ENCODE measurements at places on chromosomes 5 and 9. TPM values are rescaled to one million over a fixed set of nuclear protein-coding genes. Genes with fewer than 3 reads are reported as not detected.

Gene WWC1
- 2.1 TPM for total RNA-seq

Gene RECK
- 24.0 TPM for total RNA-seq

Gene TLX3
- not detected for total RNA-seq

Gene SLC22A4
- total RNA-seq, result 5.7 TPM

Gene NOXA1
- 7.4 TPM for total RNA-seq

GRCh38 chr5:1436681-1437080, 8.6 kb downstream of the SLC6A3 start:
- DNase-seq, result no peak

DNA sequence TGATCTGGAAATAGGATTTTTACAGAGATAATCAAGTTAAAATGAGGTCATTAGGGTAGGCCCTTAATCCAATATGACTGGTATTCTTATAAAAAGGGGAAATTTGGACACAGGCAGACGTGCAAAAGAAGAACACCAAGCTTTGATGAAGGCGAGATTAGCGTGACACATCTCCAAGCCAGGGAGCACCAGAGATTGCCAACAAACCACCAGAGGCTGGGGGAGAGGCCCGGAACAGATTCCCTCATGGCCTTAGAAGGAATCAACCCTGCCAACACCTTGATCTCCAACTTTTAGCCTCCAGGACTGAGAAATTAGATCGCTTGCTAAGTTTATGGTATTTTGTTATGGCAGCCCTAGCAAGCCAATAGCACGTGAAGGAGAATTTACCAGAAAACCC, 10.8 kb upstream of the ARSI start:
- DNase-seq, result no peak

GRCh38 chr5:56831773-56832172, 16.4 kb downstream of the MAP3K1 start:
- DNase-seq, result no peak

GRCh38 chr5:84191281-84191680, 193.4 kb downstream of the EDIL3 start:
- no peak for DNase-seq

DNA sequence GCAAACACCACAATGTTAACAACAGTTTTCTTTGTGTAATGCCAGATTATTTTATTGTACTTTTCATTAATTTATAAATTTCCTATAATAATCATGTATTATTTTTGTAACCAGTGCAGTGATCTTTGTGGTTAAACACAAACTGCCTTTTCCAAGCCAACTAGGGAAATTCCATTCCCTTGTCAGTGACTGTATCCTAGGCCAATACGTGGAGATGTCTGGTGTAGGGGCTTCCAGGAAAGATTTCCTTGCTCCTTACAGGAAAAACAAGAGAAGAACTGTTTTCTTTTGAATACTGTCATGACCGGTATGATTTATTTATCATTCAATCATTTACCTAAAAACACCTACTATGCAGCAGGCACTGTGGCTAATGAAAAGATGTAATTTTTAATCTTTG, 31.4 kb downstream of the FANCC start:
- no peak for DNase-seq

DNA sequence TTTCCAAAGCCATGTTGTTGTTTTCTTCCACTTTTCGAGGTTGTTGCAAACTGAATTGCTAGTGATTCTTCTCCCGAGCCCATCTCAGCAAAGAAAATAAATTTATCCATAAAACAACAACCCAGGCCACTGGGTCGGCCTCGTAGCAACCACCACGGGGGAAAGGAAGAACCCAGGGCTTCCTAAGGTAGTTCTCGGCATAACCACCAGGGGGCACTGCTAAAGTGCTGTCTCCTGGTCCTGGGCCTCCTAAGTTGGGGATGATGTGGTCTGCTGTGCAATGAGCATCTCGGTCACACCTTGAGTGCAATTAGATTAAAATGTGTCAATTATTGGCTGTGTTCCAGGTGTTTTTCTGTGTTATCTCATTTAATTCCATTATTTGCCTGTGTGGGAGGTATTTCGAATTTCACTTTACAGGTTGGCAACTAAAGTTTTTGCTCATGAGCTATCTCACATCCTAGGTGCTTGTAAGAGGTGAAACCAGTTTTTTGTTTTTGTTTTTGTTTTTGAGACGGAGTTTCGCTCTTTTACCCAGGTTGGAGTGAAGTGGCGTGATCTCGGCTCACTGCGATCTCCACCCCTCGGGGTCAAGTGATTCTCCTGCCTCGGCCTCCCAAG, 102.8 kb upstream of the DAP start:
- DNase-seq, result no peak

GRCh38 chr5:81756016-81756415, 5.1 kb upstream of the SSBP2 start:
- no peak for DNase-seq

All from sciatic nerve (tissue), 2 donors.